ENCODE measurements at places on chromosomes 3 and 15. TPM values are rescaled to one million over a fixed set of nuclear protein-coding genes. Genes with fewer than 3 reads are reported as not detected.

Gene SAXO2
- total RNA-seq: 30.2 TPM

Gene ALDH1L1
- not detected for total RNA-seq

Gene SPG21
- 94.4 TPM for total RNA-seq

Gene SEMA3F
- 0.27 TPM for total RNA-seq

Gene GOLGA6L7
- not detected for total RNA-seq

Gene BFSP2
- 1.6 TPM for total RNA-seq

Gene ZMYND10
- 1.8 TPM for total RNA-seq

Gene CIAO2A
- total RNA-seq: 68.2 TPM

All from B cell (primary cell).